ENCODE measurements at places on chromosomes 4 and X. TPM values are rescaled to one million over a fixed set of nuclear protein-coding genes. Genes with fewer than 3 reads are reported as not detected.

Gene CSN1S1
- not detected for total RNA-seq

Gene ADH7
- total RNA-seq: not detected

Gene EDA2R
- total RNA-seq: 7.1 TPM

Gene TSPAN7
- total RNA-seq: 1.5 TPM

Gene CENPVL2
- not detected for total RNA-seq

Gene RPL39
- total RNA-seq: 8,879 TPM

Gene SMIM10L2A
- total RNA-seq: under 0.01 TPM

Gene SYTL5
- not detected for total RNA-seq

Gene IGSF1
- not detected for total RNA-seq

Gene LINC00632
- 44.0 TPM for total RNA-seq

Gene FGFR3
- total RNA-seq: 1.8 TPM

Gene SPATA18
- total RNA-seq: 3.7 TPM

Gene TRPC5OS
- not detected for total RNA-seq

Gene MAGED4B
- total RNA-seq: 3.8 TPM

Gene HEPH
- 33.2 TPM for total RNA-seq

Gene CSAG1
- not detected for total RNA-seq

Gene XAGE1A
- total RNA-seq: not detected

Gene ODAPH
- not detected for total RNA-seq

Gene MGAT4D
- not detected for total RNA-seq

Gene RTL9
- total RNA-seq: 11.2 TPM

Gene GPM6B
- total RNA-seq: 15.3 TPM
